Fibroblast of skin of back (primary cell): ENCODE measurements at places on chromosomes 7 and 10.

DNA sequence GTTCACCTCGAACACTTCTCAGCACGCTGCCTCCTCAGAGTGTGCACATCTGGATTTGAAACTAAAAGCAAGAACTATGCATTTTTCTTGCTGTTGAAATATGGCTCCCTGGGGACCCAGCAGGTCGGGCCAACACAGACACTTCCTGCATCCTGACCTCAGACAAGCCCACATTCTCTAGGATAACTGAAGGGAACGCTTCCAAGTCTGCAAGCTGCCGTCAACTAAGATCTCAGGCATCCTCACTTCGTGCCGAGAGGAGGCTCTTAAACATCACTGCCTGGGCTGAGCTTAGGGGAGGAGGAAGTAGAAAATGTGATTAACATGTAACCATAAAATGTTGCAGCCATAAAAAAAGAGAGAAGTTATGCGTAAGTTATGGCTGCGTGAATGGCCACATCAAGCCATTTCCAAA, 65.5 kb downstream of the PYROXD2 start:
- DNase-seq, result peak; percentile 100

DNA sequence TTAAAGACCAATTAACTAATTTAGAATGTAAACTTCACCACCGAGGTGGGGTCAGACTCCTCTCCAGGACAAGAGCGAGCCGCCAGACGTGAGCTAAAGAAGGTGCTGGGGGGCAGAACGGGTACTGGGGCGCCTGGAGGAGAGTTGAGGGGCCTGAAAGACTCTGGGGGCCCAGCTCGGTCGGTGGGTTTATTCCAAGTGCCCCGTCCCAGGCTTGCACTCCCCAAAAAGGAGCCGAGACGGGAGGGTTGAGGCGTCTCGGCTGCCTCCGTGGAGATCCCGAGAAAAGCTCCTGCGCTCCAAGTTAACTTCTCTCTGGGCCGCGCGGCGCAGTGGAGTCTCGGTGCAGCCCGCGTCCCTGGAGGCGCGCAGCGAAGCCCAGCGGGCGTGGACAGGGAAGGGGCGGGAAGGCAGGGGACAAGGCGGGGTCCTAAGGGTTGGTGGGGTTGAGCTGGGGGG, 553.3 kb downstream of the TFEC start:
- peak; percentile 29 for DNase-seq

- DNase-seq, result peak; percentile 84
Measured at GRCh38 chr7:18040196-18040595, 12.6 kb upstream of the PRPS1L1 start.

DNA sequence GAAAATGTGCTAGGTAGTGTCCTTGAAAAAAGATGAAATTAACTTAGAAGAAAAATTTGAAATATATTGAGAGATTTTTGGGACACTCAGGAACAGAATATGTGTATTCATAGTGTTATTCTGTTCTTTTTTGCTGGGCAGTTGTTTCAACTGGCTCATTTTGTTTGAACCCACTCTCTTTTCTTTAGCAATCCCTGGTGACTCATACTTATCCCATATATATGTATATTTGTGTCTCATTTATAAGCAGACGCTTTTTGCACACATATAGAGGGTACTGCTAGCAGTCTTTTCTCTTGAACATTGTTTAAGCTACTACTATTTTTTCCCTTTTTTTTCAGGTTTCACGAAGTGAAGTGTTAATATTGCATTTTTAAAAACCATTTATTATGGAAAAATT, 1.9 kb downstream of the EXOC6 start:
- DNase-seq, result no peak

- no peak for DNase-seq
Measured at GRCh38 chr7:69674701-69675182, 76.5 kb downstream of the AUTS2 start.

GRCh38 chr7:96596120-96596826, 113.4 kb downstream of the SEM1 start:
- DNase-seq, result no peak

DNA sequence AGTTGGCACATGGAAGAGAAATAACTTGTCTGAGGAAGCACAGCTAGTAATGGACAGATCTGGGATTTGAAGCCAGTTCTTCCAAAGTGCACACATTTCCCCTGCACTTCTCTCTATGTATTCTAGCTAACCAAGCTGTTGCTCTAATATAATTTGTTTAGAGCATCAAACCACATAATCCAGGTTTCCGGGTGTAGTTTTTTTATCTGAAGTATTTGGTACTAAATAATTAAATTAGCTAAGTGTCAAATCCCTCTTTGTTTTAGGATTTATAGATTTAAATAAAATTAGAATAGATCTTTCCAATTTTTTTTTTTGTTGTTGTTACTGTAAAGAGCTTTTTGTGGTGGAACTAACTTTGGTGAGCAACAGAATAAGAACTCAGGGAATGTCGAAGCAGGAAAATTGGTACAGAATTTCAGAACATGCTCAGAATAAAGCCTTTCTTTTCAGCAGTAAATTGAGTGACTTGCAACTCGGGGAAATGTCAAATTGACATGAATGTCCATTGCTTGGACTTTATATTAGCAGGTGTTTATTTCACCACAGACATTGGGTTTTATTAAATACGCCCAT, 33.7 kb downstream of the CAMK1D start:
- DNase-seq, result no peak

GRCh38 chr7:100583132-100584053, 2.5 kb downstream of the LRCH4 start:
- DNase-seq, result peak; percentile 43

DNA sequence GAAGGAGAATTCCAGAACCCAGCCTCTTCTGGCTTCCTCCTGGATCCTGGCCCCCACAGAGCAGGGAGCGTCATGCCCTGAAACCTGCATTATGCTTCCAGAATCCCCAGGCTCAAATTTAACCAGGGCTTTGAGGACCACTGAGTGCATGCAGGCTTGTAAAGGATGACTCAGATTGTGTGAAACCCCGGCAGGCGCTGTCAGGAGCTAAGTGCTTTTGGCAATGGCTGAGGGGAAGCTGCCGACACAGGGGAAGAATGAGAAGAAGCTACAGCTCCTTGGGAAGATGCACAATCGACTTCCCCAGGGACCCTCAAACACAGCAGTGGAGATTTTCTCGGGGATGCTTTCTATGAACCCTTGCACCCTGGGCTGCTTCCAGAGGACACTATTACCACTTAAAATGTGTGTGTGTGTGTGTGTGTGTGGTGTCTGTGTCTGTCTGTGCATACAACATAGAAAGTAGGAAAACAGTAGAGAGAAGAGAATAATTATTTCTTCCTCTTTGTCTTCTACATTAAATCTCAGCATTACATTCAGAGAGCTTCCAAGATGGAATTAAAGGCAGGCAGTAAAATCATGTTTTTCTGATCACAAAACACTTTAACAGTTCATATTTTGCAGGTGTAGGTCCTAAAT, 183.5 kb upstream of the INHBA start:
- peak; percentile 99 for DNase-seq
